ENCODE measurements at places on chromosomes 1 and 21.

DNA sequence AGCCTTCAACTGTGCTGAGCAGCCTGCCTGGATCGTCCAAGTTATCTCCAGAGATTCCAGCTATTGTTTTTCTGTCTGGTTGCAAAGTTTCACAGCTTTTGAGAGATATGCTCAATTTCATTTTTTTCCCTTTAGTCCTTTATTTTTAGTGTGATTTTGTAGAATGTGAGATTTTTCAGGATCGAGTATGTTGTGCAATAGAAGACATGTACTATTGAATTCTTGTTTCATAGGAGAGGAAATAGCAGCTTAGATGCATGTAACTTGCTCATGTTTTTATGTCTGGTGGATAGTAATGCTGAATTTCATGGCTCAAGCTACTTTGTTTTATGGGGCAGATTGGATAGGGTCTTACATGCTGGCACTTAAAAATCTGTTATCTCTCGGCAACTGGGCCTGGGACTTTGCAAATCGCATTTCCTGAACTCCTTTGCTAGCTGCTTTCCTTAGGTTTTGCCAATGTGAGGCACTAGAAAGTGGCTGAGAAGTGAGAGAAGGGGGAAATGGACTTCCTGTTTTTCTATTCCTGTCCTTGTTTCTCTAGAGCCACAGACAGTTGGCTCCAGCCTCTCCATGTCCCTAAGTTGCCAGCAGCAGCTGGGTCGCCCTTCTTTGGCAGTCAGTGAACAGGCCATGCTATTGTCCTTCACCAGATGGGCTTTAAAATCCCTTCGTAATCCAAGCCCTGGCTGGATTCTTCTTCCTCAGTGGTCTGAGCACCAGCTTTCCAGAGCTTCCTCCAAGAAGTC, 101.4 kb upstream of the PDE4B start:
- no peak for DNase-seq

DNA sequence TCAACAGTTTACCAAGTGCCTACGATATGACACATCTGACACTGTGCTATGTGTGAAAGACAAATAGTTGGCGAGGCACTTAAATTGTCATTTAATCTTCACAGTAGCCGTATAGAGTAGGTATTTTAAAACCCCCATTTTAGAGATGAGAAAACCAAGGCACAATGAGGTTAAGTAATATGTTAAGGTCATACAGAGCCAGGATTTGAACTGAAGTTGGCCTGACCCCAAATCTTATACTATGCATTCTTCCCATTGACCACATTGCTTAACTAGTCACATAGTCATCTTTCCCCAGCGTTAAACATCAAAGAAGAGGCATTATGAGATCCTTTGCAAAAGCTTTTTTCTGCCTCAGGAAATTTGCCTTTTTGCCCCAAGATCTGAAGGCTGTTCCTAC, 3.9 kb downstream of the INKA2 start:
- no peak for DNase-seq

DNA sequence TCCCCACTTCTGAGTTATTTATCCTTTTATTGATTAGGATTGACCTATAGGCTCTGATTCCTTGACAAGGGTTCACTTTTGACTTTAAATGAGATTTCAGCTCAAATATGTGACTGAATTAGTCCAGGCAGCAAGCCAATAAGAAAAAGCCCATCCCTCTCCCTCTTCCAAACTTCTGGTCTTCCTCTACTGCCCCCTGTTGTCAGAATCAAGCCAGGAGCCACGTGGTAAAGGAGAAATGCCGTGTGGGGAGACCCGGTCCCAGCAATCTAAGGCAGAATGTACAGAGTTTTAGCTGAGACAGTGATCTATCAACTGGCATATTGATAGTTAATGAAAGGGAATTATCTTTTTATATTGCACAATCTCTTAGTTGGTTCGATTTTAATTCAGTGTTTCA, 5.2 kb downstream of the ADAMTS5 start:
- no peak for DNase-seq

DNA sequence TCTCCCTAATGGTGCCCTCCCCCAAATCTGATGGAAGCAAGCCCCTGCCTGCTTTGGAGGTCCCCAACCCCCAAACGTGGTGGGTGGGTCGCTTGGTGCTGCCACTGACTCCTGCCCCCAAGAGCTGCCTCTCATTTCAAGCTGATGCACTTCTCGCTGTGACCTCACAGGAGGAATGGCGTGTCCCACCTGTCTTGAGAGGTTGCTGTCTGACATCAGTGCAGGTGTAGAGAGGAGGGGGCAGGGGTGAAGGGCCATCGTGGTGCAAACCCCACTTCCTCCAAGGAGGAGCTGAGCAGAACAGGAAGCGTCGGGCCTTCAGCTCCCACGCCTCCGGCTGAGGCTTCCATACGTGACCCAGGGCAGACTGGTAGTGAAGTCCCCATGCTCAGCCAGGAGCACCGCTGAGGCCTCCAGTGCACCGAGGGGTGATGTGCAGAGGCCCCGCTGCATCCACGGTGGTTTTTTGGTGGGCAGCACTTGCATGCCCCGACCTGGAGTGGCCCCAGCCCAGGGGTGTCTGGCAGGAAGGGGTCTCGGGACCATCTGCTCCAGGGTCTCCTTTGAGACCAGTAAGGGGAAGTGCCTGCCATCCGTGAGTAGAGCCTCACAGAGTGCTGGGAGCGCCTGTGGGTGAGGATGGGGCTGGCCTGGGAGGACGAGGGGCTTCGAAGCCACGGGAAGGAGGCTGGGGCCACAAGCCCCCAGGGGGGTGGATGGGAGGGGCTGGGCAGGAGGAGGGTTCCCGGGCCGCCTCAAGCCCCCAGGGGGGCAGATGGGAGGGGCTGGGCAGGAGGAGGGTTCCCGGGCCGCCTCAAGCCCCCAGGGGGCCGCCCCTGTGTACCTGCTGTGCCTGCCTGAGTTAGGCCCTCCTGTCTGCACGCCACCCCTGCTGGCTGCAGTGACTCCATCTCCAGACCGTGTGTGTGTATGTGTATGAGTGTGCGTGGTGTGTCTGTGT, 39.8 kb downstream of the WDR4 start:
- DNase-seq, result no peak

DNA sequence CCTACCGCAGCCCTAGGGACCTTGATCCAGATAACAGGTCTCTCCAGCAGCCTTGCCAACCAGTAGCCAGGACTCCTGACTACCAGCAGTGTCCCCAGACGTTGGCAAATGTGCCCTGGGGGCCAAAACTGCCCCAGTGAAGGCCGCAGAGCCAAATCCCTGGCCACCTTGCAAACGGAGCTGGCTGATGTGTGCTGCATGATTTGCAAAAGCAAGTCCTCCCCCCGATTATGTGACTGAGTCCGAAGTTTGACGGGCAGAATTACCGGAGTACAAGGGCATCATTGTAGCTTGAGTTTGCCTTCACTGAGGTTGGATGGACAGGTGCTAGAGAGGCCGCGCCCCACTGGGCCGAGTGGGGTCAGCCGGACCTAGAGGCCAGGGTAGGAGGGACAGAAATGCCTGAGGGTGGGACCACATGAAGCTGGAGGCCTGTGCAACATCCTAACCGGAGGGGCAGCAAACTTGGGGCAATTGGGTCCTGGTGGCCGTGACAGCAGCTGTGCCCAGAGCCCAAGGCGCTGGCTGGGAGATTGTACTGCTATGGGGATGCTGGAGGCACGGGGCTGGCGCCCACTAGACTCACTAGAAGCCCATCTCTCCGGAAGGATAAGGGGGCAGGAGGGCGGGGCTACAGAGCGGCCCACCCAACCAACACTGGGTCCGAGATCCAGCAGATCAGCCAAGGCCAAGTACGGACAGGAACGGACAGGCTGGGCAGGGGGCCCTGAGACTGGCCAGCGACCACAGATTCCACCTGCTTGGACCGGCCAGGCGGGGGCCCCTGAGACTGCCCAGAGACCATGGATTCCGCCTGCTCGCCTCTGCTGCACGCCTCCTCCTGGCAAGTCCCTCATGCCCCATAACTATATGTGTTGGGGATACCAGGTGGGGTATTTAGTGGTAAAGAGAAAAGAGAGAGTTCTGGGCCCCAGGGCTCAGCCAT, 2.8 kb downstream of the ARHGEF16 start:
- no peak for DNase-seq

- no peak for DNase-seq
Observed at GRCh38 chr21:36044056-36044455, 16.3 kb downstream of the SETD4 start.

- no peak for DNase-seq
Observed at GRCh38 chr1:227759341-227760300, 24.4 kb downstream of the SNAP47 start.

DNA sequence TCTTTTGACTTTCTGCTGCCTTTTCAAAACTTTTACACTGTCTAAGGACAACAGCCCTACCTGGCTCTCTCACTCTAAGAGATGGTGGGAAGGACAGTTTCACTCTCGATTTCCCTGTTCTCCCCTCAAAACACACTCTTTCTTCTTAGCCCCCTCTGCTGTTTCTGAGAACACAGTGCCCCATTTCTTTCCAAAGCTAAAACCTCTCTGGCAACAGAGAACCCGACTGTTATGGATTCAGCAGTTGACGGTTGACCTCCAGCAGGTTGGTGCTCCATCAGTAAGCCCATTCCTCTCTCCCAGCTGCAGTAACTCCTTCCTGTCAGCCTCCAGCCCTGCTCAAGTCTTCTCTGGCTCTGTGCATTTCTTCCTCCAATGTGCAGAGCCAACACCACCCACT, 88.2 kb upstream of the ABCD3 start:
- no peak for DNase-seq

DNA sequence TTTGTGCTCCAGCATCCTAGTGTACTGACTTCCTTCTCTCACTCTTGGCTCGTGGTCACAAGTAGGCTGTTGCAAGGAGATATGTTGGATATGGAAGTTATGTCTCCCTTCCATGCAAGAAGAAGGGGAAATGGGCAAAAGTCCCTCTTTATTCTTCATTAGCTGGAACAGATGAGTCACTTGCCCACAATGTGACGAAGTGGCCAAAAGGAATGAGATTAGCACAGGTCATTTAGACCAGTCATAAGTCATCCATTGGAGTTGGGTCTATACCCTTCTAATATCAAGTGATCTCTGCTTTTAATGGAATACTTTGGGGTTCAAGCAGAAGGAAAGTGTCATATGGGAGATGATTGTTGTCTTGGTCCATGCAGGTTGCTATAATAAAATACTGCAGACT, 91.2 kb upstream of the NGF start:
- DNase-seq, result no peak

DNA sequence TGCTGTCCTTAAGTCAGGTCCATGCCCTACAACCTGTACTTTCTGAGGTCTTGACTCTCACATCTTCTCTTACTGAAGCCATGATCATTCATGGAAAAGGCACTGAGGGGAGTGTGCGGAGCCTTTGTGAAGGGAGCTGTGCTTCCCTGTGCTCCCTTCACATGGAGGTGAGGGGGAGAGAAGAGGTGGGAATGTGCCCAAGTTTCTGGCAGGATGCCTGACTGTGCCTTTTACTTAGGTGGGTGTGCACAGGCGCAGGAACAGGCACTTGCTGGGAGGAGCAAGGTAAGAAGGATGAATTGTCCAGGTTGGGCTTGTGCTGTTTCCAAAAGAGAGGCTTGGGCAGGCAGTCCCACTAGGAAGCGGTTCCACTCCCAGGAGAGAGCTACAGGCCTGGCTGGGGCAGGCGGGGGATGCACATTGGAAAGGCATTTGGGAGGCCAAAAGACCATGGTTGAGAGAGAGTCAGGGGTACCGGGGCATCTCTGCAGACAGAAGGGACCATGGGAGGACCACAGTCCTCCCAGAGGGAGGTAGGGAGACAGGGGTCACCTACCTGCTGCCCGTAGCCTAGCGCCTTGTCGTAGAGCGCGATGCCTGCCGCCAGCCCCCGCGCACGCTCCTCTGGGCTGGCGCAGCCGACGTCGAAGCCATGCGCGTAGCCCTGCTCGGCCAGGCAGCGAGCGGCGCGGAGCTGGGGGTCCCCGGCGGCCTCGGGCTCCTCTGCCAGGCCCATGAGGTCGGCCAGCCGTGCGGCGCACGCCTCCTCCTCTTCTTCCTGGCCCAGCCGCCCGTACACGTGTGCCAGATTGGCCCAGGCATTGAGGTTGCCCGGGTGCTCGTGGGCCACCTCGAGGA, 853 bp downstream of the TTC22 start:
- peak; percentile 17 for DNase-seq

DNA sequence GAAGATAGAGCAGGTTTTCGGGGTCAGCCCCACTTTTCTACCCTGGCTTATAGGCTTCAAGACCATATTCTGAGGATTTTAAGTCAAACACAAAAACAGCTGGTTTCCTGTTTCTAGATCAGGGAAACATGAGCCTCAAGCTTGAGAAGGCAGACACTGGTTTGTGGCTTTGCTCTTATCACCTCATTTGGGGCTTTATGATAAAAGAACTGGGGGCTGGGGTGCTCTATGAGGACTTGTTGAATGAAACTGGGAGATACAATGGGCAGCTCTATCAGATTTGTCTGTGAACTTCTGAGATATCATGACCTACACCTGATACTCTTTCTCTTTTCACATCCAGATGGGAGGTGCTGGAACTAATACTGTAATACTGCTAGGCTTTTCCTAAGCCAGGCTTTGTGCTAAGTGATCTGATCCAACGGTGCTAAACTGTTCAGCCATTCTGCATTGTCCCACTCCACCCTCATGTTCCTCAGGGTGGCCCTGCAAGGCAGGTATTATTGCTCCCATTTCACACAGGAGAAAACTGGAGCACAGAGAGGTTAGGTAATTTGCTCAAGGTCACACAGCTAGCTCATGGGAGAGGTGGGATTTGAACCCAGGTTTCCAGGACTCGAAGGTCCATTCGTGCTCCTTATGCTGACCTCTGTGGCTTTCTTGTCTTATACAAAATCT, 6.6 kb downstream of the AJAP1 start:
- no peak for DNase-seq

DNA sequence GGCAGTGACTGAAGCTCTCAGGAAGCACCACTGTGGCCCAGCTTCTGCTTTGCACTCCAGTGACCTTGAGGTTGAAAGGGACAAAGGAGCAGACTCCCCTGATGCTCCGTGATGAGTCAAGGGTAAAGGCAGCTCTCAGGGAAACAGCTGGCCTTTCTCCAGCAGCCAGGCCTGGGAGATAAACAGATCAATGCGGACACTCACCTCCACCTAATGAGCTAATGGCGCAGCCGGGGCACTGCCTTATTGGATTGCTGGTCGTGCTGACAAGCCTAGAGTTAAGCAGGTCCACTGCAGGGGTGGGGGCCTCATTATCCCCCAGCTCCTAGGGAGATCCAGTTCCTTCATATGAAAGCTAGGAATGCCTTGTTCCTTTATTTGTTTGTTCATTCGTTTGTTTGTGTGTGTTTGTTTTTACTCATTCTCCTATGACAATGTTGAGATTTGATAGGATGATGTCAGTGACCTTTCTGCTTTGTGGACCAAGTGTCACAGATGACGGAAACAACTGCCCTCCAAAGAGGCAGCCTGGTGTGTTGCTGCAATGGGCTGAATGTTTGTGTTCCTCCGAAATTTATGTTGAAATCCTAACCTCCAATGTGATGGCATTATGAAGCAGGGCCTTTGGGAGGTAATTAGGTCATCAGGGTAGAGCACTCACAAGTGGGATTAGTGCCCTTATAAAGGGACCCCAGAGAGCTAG, 141.4 kb upstream of the BEND5 start:
- DNase-seq, result no peak

DNA sequence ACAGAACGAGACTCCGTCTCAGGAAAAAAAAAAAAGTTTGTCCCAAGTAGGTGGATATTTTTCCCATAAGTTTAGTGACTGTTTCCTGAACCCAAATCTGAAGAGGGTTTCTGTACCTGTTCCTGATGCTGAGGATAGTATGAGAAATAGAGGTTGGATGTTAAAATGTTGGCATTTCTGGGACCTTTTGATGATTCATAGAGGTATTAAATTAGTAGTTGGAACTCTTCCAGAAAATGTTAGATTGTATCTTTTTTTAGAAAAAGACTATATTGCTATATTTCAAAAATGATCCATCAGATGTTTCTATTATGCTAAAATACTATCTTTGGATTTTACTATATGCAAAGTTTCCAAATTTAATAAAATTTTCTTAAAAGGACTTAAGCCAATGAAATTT, 2.9 kb upstream of the CENPL start:
- no peak for DNase-seq

Data from DMS79 treated with DMSO at 0.1 percent for 48 hours (cell line).